Upper lobe of left lung (tissue), 6 donors: ENCODE measurements at places on chromosomes 2 and 18. TPM values are rescaled to one million over a fixed set of nuclear protein-coding genes. Genes with fewer than 3 reads are reported as not detected.

DNA sequence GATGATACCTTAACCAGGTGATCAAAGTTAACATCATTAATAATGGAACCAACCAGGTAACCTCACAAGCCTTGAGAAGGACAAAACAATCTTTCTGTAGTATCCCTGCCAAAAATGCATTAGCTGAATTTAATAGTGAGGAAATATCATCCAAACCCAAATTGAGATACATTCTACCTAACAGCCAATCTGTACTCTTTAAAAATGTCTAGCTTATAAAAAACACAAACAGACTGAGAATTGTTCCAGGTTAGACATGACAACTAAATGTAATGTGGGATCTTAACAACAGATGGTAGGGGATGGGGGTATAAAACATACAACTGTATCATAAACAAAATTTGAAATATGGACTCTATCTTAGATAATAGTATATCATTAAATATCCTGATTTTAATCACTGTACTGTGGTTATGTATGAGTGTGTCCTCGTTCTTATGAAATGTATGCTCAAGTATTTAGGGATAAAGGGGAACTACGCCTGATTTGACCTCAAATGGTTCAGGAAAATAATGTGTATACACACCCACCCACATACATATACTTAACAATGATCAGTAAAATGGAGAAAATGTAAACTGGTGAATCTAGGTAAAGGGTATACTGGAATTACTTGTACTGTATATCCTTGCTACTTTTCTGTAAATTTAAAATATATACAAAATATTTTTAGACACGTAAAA is 1.7 kb downstream of the FANCL start:
- no peak for DNase-seq
- H3K4me1 ChIP-seq, result peaks cover 17% of the 10 kb centered on the region
- H3K27me3 ChIP-seq, result no peaks in the 10 kb centered on the region

- H3K4me1 ChIP-seq, result no peaks in the 10 kb centered on the region
- DNase-seq, result no peak
- H3K27me3 ChIP-seq, result no peaks in the 10 kb centered on the region
- no peak overlapping the region for H3K4me3 ChIP-seq
- H3K36me3 ChIP-seq, result no peaks in the 10 kb centered on the region
Measured at GRCh38 chr2:220134756-220135534, 507.5 kb downstream of the SLC4A3 start.

DNA sequence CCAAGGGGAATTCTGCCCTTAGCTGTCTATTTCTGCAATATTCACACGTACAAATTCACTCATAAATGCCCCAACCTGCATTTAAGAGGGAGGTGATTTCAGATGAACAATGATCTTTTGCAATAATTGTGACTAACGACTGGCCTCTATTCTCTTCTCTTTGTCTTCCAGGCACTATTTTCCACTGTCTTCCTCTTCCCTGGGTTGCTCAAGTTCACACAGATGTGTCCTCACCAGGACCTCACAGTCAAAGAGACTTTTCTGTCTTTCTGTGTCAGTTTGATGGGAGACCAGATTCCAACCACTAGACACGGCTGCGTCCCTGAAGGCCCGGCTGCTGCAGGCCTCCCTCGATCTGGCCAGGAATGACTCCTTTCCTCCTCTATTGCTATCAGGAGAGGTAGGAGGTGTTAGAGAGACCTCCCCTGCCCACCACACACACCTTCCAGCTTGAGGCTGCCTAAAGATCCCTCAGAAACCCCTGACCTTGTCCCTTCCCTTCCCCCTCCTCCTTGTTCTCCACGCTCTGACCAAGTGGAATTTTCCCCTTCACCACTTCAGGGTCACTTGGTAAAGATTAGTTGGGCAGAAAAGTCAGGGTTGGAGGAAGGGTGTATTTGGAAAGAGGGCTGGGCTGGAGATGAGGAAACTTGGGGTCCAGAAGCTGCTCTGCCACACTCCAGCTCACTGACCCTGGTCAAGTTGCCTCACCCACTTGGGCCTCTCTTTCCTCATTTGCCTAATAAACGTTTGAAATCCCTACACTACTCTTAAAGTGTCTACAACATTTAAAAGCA is 109.2 kb upstream of the COPS8 start:
- peak overlapping the region; percentile 84 for H3K27ac ChIP-seq
- no peak overlapping the region for H3K4me3 ChIP-seq
- H3K36me3 ChIP-seq, result no peaks in the 10 kb centered on the region

DPYSL5 gene
- not detected for total RNA-seq
